ENCODE measurements at places on chromosomes 16 and 17.

DNA sequence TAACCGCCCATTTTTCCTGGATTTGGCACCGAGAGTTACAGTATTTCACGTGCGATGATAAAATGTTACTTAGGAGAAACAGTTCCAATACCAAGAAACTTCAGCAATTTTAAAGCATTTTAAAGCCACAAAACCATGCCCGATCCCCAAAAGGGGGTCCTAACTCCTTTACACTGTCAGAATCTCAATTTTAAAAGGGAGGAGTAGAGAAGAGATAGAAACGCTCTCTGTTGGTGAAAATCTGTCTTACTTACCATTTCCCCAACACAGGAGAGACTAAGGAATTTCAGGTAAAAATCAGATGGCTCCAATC, 526 bp upstream of the RNASEK start:
- DNase-seq: no peak

- DNase-seq: no peak
Measured at GRCh38 chr16:13168091-13168572, 266.7 kb downstream of the SHISA9 start.

DNA sequence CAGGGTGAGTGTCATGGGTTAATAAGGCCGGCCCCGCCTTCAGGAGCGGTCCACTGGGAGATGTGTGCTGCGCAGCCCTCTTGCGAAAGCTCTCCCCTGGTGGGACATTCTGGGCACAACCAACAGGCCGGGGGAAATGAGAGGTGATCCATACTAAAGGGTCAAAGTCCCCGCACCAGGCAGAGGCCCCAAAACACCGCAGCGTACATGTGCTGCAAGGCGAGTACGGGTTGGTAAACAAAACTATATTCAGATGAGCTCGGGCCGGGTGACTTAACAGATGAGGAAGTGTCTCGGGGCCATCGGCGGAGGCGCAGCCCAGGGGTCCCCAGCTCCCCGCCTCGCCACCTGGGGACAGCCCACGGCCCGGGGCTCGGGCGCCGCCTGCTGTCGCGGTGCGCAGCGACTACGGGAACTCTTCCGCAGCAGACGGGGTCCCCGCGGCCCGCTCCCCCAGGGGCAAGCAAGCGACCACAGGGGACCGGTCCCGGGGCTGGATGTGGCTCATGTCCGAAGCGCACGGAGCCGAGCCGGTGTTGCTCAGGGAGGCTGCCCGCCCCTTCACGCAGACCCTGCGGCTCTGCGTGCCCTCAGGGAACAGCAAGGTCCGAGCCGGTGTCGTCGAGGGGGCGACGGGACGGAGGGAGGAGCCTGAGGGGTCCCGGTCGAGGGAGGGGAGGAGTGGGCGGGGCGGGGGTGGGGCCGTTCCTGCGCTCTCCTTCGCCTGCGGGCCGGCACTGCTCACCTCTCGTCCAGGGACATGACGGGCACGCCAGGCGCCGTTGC, at the start of gene RAB37:
Gene RAB37, plus strand, starts transcription at position 744 of the 786 bp plus-strand sequence. Its CDS starts 17 bp downstream, at position 761.
- DNase-seq: peak; percentile 69

DNA sequence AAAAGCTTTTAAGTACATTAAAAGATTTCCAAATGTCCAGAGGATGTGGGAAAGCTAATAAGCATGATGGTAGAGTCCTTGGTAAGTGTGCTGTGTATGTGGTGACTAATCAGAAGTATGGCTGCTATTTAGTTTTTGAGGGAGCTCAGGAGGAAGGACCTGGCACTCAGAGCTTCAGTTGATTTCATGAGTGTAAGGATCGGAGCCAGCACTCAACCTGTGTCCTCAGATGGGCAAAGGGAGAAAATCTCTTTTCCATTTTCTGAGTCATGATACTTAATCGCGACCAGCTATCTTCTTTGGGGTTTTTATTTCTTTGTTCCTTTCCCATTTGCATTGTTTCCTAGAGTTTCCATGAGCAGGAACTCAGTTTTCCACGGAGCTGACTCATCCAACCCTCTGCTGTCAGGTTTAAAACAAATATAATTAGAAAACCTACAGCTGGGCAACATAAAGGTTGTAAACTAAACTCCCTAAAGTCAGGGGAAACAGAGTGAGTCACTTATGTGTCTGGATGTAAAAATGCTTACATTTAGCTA, 125.4 kb downstream of the MAP2K6 start:
- DNase-seq: no peak

GRCh38 chr16:74591876-74592650, 14.9 kb downstream of the GLG1 start:
- no peak for DNase-seq

- no peak for DNase-seq
Measured at GRCh38 chr16:70561623-70562022, 38.0 kb downstream of the SF3B3 start.

GRCh38 chr17:19307521-19307920, 55.0 kb downstream of the B9D1 start:
- no peak for DNase-seq

DNA sequence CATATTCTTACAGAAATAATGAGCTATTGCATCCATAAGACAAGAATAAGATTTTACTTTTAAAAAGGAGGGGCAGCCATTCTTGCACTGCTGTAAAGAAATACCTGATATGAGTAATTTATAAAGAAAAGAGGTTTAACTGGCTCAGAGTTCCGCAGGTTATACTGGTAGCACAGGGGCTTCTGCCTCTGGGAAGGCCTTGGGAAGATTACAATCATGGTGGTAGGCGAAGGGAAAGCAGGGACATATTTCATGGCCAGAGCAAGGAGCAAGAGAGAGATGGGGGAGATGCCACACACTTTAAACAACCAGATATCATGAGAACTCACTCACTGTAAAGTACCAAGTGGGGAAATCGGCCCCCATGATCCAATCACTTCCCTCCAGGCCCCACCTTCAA, 20.9 kb upstream of the CSNK2A2 start:
- DNase-seq: no peak

GRCh38 chr16:54509456-54509855, 222.9 kb upstream of the IRX3 start:
- DNase-seq: no peak

GRCh38 chr17:79504181-79504605, 106.7 kb downstream of the RBFOX3 start:
- DNase-seq: no peak

GRCh38 chr17:72101526-72101925, 19.3 kb upstream of the SOX9 start:
- DNase-seq: no peak

DNA sequence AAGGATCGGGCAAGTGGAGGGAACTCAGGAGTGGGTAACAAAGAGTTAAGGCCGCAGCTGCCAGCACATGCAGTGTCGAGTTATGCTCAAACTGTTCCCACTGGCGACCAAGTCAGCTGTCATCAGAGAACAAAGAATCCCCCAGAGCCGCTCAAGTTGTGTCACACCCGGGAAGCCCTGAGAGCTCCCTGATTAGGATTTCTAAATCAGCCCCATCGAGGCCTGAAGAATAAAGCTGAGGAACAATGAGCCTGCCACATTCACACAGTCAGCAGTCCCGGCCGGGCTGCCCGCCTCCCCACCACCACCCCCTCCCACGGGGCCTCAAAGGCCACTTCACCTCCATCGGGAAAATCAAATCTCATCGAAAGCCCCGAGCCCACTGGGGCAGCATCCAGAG, 84.5 kb downstream of the SOX9 start:
- no peak for DNase-seq

- DNase-seq: no peak
Measured at GRCh38 chr16:3496386-3496785, 1.1 kb upstream of the C16orf90 start.

GRCh38 chr16:75248142-75248535, 3.3 kb downstream of the BCAR1 start:
- no peak for DNase-seq

- no peak for DNase-seq
Measured at GRCh38 chr17:28796062-28796461, 46.5 kb downstream of the FAM222B start.

GRCh38 chr17:32357615-32358014, 7.7 kb downstream of the ZNF207 start:
- DNase-seq: no peak

DNA sequence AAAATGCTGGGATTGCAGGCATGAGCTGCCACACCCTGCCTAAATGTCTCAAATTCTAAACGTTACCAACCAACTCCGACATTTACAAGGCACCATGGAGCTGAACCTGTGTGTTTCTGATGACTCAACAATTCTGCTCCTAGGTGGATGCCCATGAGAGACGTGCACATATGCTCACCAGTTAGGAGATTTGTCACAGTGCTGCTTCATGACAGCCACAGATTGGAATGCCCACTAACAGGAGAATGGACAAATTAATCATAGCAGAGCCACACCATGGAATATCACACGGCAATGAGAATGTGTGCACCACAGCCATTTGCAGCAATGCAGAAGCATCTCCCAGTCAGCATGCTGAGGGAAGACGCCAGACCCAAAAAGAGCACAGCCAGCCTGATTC, 8.0 kb upstream of the KCNG4 start:
- DNase-seq: no peak
